ENCODE measurements at places on chromosomes 11 and 22. TPM values are rescaled to one million over a fixed set of nuclear protein-coding genes. Genes with fewer than 3 reads are reported as not detected.

PGR gene
- total RNA-seq, result 0.89 TPM

SCGB1D2 gene
- not detected for total RNA-seq

PKDREJ gene
- 0.10 TPM for total RNA-seq

QSER1 gene
- total RNA-seq, result 35.5 TPM

MMP1 gene
- total RNA-seq, result not detected

SMTNL1 gene
- not detected for total RNA-seq

BET1L gene
- total RNA-seq, result 39.5 TPM

APOA4 gene
- total RNA-seq, result not detected

FAM227A gene
- 8.4 TPM for total RNA-seq

IGSF9B gene
- total RNA-seq, result 36.5 TPM

MS4A2 gene
- 0.33 TPM for total RNA-seq

IFITM2 gene
- 96.6 TPM for total RNA-seq

MRGPRX4 gene
- total RNA-seq, result not detected

PHF21A gene
- 26.2 TPM for total RNA-seq

PARVA gene
- total RNA-seq, result 31.4 TPM

NFAM1 gene
- total RNA-seq, result 1.3 TPM

TMEM151A gene
- 1.1 TPM for total RNA-seq

SLC22A6 gene
- total RNA-seq, result not detected

CSKMT gene
- 0.83 TPM for total RNA-seq

BTG4 gene
- not detected for total RNA-seq

GAS2L1 gene
- 16.0 TPM for total RNA-seq

KIAA0930 gene
- 22.8 TPM for total RNA-seq

SCN4B gene
- 15.7 TPM for total RNA-seq

KRTAP5-11 gene
- total RNA-seq, result not detected

C11orf91 gene
- total RNA-seq, result not detected

SCGB1C1 gene
- total RNA-seq, result not detected

MAPK8IP2 gene
- 0.94 TPM for total RNA-seq

P4HA3 gene
- 4.3 TPM for total RNA-seq

PLEKHB1 gene
- 25.1 TPM for total RNA-seq

AAMDC gene
- 38.4 TPM for total RNA-seq

SLC22A12 gene
- total RNA-seq, result not detected

KCNJ1 gene
- not detected for total RNA-seq
